Stimulated activated CD8-positive, alpha-beta memory T cell treated with anti-CD3 and anti-CD28 coated beads, Interleukin-4, amount 100 ng/mL, for 24 hours (primary cell): ENCODE measurements at places on chromosomes 12 and 14.

DNA sequence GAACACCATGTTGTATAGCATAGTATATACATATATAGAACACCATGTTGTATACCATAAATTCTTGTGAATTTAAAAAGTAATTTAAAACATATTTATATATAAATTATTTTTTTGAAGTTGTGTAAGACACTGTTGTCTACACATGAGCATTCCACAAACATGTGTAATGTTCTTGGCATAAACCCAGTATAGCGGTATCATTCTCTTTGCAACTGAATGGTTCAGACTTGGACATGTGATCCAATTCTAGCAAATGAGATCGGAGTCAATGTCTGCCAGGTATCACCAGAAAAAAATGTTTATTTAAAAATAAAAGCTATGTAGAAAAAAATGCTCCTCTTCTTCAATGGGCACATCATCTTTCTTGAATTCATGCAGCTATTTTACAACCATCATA lies 33.9 kb downstream of the CEP290 start:
- DNase-seq: no peak

- DNase-seq: no peak
Observed at GRCh38 chr14:68948686-68949600, 30.2 kb downstream of the ACTN1 start.

DNA sequence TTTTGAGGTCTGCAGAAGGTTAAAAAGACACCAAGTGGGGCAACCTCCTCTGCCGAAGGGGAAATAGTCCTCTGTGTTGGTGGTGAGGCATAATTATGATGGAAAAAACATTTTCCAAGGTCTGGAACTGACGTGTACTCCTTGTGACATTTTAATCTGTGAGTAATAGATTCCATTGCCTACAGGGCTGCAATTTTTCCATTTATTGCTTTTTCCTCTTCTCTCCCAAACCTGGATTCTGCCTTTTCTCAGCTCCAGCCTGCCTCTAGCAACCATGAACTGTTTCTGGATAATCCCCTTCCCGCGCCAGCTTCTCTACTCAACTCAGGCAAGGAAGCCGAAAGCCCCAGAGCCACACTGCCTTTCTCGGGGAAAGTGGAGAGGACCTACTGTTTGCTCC lies 230.1 kb upstream of the PLXNC1 start:
- no peak for DNase-seq

DNA sequence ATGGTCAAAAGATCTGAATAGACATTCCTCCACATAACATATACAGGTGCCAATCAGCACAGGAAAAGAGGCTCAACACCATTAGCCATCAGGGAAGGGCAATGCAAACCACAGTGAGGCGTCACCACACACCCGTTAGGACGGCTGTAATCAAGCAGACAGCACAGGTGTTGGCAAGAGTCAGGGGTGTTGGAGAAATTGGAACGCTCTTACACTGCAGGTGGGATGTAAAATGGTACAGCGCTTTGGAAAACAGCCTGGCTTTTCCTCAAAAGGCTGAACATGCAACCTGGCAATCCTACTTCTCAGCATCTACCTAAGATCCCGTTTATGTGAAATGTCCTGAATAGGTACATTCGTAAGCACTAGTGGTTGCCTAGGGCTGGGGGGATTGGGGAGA lies 21.5 kb upstream of the MMP17 start:
- DNase-seq: no peak
